HFFc6 (cell line): ENCODE measurements at places on chromosomes 3 and 15.

- DNase-seq, result no peak
Observed at GRCh38 chr3:175648899-175649298, 789.8 kb downstream of the NAALADL2 start.

GRCh38 chr3:58009026-58009748 lies 965 bp downstream of the FLNB start:
- no peak for DNase-seq

DNA sequence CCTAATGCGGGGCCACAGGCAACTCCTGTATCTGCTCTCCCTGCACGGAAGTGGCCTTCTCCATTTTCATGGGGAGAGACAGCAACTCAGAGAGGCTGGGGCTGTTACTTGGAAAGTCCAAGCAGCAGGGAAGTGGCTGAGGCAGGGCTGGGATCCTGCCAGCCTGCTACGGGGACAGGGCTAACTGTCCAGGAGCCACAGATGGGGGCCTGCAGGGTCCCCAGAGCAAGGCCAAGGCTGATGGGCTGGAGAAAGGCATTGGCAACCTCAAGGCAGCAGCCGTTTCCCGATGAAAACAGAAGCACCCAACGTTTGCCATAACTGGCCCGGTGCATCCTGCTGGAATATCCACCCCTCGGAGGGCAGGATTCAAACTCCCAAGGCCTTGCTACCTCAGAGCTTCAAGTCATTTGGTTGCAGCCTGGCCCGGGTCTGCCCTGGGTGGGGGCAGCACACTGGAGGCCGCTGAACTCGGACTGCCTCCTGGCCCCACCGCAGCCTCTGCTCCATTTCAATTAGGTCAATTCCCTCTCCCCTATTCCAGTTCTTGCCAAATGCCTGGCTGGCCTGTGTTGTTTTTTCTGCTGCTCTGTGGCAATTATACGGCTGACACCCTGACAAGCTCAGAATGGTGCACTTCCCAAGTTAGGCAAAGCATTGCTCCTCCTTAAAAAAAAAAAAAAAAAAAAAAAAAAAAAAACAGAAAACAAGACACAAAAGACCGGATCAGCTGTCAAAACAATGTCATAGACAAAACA lies 143.5 kb downstream of the NUP210 start:
- DNase-seq, result no peak

- DNase-seq, result peak; percentile 78
Observed at GRCh38 chr15:84980196-84981053, 1.2 kb upstream of the PDE8A start.

GRCh38 chr3:14201940-14202684 lies 23.5 kb downstream of the LSM3 start:
- no peak for DNase-seq

GRCh38 chr3:172648747-172649146 lies 62.1 kb downstream of the NCEH1 start:
- no peak for DNase-seq

GRCh38 chr3:3739330-3740060 lies 59.7 kb upstream of the LRRN1 start:
- no peak for DNase-seq

- DNase-seq, result peak; percentile 38
Observed at GRCh38 chr3:56870436-56870835, 68.7 kb upstream of the ARHGEF3 start.

DNA sequence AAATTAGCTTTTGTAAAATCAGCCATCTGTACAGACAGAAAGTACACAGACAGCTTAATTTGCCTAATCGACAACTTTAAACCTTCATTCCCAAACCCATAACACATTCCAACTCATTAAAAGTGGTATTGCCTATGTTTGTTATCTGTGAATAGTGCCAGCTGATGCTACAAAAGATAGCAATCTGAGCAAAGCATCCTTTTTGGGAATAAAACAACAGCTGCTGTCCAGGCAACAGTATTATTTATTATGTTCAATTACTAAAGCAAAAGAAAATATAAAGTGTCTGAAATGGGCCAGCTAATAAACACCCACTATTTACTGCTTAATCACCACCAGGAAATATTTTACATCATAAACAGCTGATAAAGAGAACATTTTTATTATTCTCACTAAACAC lies 134.8 kb upstream of the ABI3BP start:
- no peak for DNase-seq

GRCh38 chr3:93989241-93989640 lies 9.3 kb downstream of the ARL13B start:
- no peak for DNase-seq

DNA sequence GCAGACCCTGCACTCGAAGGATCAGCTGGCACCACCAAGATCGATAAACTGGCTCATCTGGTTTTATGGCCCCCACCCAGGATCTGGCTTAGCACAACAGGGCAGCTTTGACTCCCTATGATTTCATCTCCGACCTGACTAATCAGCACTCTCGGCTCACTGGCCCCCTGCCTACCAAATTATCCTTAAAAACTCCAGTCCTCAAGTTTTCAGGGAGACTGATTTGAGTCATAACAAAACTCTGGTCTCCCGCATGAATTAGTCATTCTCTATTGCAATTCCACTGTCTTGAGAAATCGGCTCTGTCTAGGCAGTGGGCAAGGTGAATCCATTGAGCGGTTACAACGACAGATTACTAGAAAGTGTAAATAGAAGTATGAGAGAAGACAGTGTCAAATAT lies 521.9 kb upstream of the RGMA start:
- DNase-seq, result no peak

DNA sequence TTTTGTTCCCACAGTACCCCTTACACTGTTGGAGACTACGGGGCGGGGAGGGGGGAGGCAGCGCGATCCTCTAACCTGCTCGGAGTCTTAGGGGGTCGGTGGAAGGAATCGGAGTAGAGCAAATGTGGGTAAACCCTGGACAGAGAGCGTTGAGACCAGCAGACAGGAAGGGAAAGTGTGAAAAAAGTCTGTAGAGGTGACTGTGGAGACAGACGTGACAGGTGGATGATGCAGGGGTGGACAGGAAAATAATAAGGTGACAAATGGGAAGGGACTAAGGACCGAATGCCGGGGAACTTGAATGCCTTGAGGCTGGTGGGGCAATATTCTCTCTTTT lies 424 bp downstream of the EAF2 start:
- DNase-seq, result no peak

GRCh38 chr3:52248165-52248541 lies 2.6 kb downstream of the PPM1M start:
- no peak for DNase-seq

- DNase-seq, result no peak
Observed at GRCh38 chr3:183515968-183516851, 39.3 kb downstream of the KLHL6 start.

- no peak for DNase-seq
Observed at GRCh38 chr3:50687127-50687751, 12.5 kb downstream of the DOCK3 start.

DNA sequence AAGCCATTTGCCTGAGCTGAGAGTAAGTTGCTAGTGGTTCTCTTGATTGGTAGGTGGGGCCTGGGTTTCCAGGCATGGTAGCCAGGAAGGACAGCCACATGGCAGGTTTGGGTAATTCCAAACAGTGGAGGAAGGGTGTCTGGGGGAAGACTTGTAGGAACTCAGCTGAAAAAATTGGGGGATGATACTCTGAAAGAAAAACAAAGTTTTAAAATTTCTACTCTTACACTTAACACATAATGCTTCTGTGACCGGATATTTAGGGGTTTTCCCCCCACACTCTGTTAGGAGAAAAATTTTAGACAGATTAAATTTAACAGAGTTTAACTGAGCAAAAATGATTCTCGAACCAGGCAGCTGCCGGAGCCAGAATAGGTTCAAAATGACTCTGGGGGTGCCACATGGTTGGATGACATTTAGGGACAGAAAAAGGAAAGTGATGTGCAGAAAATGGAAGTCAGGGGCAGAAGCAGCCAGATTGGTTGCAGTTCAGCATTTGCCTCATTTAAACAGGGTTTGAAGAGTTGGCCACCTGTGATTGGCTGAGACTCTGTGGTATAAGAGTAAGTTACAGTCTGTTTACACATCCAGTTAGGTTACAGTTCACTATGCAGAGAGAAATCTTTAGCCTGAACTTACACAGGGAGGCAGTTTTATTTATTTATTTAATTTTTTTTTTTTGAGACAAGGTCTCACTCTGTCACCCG lies 8.1 kb downstream of the B2M start:
- no peak for DNase-seq

DNA sequence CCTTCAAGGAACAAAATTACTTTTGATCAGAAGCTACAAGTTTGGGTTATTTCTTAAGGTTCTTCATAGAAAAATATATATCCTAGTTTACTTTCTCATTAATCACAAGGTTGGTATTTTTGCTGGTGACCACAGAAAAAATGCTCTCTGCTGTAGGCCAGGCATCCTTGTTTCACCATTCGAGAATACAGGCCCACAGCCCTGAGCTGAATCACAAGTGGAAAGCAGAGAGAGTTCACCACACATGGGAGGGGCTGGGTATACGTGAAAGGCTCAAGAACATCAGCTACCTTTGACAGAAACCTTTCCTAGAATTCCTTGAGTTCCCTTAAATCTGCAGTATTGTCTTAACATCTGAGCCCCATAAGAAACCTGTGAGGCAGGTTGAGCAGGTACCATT lies 23.2 kb downstream of the CPEB1 start:
- DNase-seq, result peak; percentile 60

- no peak for DNase-seq
Observed at GRCh38 chr3:40615918-40616819, 91.4 kb downstream of the ZNF621 start.

DNA sequence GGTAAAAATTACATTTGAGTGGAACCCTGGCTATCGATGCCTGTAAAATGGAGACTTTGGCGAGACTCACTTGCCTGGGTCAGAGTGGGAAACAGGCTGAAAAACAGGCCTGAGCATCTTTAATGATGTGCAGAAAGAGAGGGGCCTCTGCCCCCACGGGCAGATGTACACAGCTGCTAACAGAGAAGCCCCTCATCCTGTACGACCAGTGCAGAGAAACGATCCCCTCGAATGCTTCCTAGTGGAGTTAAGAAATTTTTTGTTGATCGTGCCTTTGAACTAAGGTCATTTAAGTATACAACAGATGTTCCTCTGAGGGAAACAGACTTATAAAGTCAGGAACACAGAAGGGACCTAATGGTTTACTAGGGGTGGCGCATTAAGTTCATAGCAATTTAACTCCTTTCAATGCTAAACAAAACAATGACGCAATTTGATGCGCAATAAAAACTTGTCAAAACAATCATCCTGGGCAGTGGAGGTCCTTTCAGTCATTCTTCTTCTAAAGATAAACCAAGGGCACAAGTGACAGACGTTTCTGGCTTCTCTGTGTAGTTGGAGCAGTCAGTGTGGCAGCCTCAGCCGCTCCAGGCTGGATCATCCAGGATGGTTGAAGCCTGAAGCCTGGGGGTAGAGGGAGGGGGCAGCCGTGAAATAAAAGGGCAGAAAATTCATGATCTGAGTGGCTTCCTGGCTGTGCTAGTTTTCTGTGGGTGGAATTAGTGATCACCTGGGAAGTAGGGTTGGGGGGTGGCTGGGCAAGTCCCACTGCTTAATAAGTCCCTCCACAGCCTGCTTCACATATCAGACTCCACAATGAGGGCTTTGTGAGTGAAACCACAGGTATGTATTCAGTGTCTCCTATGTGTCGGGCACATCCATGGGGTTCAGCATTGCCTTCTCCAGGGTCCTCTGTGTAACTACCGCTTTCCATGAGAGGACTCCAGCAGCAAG lies 50.8 kb upstream of the MRPS22 start:
- DNase-seq, result no peak

DNA sequence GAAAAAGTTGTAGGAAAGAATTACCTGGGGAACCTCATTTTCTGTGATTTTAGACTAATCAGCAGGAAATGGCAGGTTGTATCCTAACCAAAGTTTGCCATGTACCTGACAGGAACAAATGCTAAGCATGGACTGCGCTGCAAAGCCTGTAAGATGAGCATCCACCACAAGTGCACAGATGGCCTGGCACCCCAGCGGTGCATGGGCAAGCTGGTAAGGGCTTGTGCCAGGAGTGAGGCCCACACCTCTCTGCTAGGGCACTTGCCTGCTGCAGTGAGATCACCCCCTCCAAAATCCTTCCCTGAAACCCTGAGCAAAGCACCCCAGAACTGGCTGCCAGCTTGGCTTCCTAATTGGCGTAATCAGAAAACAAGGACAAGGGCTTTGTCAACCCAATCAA lies 102.6 kb downstream of the STAC start:
- DNase-seq, result no peak

DNA sequence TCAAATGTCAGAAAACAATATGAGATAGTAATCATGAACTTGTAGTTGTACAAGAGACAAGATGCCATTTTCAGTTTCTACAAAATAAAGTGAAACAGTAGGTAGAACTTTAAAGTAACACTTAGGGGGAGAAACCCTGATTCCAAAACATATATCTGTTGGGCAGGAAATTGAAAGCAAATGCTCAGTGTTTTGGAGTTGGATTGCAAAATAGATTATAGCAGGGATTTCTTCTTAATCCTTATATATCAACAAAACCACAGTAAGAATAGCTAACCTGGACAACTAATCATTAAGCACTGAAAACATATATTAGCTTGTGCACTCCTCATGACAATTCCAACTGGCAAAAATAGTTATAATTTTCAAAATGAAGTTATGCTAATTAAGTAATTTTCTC lies 46.9 kb downstream of the COMMD2 start:
- no peak for DNase-seq
